ENCODE measurements at places on chromosomes 1 and 21. TPM values are rescaled to one million over a fixed set of nuclear protein-coding genes. Genes with fewer than 3 reads are reported as not detected.

ACTA1 gene
- 8.0 TPM for total RNA-seq

CASQ2 gene
- total RNA-seq, result not detected

C1orf87 gene
- total RNA-seq, result not detected

ADCY10 gene
- 0.13 TPM for total RNA-seq

LRRC8D gene
- 30.9 TPM for total RNA-seq

HEYL gene
- 1.3 TPM for total RNA-seq

ESPN gene
- 4.0 TPM for total RNA-seq

NPPA gene
- total RNA-seq, result not detected

GRCh38 chr1:218466341-218467010 is 121.3 kb downstream of the TGFB2 start:
- no peak for DNase-seq

DNA sequence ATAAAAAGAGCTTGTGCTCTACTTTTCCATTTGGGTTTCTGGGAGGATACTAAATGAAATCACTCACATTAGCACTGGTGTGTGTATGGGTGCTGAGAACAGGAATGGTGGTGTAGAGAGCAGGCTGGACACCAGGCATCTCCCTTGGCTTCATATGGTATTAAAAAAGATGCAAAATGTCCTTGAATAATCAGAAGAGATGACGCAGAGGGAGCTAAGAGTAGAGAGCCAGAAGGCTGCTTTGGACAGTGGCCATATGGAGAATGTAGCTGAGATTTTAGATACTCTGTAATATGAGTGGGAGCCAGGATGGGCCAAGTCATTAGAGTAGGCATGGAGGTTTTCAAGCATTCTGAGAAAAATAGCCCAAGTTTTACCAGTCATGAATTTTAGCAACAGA is 112.3 kb upstream of the ZRANB2 start:
- DNase-seq, result no peak

DNA sequence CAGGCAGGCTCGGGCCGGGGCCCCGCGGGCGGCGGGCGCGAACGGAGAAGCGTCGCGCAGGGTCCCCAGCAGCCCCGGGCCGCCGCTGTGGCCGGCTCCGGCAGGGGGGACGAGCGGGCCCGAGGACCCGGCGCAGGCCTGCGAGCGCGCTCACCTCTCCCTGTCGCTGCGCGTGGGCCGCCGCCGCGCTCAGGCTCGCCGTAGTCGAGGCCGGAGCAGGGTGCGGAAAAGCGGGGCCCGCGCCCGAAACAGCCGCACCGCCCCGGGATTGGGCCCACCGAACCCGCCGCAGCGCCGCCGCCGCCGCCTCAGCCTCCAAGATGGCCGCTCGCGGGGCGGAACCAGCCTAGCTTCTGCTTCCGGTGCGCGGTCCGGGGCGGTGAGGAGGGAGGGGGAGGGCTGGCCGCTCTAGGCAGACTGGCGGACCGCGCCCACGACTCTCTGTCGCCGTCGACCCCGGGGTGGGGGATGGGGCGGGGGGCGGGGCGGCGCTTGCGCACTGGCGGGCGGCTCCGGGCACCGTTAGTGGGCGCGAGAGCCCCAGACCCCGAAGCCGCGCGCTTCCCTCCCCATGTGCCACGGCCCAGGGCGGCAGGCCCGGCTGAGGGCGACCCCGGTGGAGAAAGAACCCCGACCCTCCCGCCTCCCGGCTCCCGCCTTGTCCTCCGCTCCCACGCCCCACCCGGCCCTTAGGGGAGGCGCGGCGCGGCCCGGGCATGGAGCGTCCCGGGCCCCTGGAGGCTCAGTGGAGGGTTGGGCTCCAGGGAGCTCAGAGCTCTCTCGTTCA is at the start of gene UBE2J2:
UBE2J2 (minus strand) TSS at position 343 of the 787 bp plus-strand sequence. CDS start 5,862 bp downstream, outside the sequence.
- DNase-seq, result peak; percentile 97

- DNase-seq, result peak; percentile 10
These were observed 395.9 kb downstream of the MATN1 start for GRCh38 chr1:30327370-30328099.

GRCh38 chr1:65971547-65971946 is 178.9 kb downstream of the PDE4B start:
- no peak for DNase-seq

GRCh38 chr1:77900687-77901293 is 12.4 kb downstream of the NEXN start:
- peak; percentile 75 for DNase-seq

DNA sequence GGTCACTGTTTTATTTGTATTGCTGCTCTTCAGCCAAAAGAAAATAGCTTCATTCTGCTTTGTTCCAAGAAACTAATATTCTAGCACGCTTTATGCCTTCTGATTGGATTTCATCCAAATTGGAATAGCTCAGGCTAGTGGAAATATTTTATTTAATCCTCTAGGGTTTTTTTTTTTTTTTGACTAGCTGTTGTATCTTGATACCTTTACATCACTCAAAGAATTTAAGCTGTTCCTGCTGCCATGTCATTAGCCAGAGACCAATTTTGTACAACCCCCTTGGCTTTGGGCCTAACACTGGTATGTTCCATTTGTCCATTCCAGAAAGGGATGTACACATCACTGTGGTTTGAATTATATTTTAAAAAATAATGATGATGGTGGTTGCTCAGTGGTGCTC is 103.0 kb downstream of the DISC1 start:
- DNase-seq, result no peak

DNA sequence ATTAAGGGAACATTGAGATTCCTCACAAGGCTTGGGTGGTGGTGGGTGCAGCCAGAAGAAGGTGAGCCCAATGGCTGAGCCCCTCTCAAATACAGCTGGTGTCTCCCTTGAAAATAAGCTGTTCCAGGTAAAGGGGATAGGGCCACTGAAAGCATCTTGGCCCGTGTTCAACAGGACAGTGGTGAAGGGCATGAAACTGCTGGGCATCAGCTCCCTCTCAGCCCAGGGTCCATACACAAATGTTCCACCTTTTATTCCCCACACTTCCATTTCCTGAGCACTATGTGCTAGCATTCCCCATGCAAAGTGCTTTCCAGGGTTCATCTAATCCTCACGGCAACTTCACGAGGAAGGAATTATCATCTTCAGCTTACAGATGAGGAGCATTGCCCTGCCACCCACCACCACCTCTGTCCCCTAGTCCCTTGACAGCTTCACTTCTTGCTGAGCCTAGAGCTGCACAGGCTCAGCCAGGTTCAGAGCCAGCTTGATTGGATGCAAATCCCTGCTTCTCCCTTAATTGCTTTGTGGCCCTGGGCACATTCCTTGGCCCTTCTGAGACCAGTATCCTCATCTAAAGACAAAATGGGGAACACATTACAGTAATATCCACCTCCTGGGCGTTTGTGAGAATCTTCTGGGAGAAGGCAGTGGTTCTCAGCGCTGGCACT is 9.6 kb downstream of the TAGLN2 start:
- DNase-seq, result peak; percentile 72

DNA sequence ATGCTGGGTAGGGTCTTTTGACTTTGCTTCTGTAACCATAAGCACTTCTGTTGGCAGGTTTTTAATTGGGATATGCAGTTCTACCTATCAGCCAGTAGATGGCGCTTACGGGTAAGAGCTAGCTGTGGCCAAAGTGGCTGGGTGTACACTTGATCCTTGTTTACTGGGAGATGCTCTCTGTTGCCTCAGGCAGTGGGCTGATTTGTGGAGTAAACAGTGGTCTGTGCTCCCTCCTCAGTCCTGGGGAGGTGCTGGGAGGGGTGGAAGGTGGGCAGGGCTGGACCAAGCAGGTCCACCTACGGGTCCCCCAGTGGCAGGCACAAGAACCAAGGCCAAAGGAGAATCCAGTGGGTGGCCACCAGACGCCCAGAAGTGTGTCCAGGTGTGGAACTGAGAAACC is 43.4 kb downstream of the RALGPS2 start:
- peak; percentile 60 for DNase-seq

DNA sequence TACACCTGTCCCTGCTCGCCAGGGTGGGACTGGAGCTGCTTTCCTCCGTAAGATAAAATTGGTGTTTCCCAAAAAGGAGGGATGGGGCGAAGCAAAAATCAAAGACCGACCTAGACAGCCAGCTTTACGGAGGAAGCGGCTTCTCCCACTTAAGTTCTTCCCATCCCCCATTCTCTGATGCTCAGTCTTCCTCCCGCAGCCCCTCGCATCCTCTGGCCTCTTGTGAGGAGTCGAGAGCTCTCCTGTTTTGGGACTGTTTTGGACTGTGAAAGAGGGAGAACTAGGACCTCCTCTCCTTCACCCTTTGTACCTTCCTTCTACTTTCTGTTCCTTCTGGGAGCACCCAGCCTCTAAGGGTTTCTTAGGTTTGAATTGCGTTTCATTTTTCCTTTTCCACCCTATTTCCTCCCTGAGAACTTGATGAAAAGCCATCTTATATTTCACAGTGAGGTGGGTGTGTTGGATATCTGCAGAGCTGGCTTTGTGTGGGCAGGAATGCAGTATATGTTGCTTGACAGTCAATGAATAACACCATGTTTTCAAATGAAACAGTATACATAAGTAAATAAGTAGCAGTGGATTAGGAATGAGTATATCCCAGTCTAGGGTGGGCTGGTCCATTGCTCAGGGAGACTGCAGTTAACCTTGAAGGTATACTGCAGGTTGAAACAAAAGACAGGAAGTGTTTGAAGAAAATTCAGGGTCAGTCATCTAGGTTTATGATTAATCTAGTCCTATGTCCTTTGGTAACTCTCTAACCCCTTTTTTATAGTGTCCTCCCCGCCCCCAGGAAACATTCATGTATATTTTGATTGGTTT is 848 bp downstream of the CTTNBP2NL start:
- DNase-seq, result no peak

DNA sequence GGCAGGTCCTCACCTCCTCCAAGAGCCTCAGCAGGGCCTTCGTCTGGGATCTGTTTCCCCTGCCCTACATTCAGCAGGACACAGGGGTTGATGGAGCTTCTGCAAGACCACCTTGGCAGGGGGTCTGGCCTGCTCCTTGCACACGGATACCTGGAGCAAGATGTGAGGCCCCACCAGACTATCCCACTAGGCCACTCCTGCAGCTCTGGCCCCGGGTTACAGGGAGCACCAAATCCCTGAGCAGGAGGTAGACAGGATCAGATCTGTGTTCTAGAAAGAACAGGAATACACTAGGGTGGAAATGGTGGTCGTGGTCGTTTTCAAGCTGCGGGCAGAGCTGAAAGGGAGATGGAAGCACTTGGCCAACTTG is 33.5 kb downstream of the EPHX1 start:
- DNase-seq, result peak; percentile 50

GRCh38 chr1:103307751-103308150 is 199.4 kb upstream of the COL11A1 start:
- DNase-seq, result no peak
